Psoas muscle (tissue), 8 donors: ENCODE measurements at places on chromosomes 1 and 21. TPM values are rescaled to one million over a fixed set of nuclear protein-coding genes. Genes with fewer than 3 reads are reported as not detected.

GRCh38 chr1:95716097-95716496 lies 482.1 kb downstream of the RWDD3 start:
- DNase-seq: no peak

- no peak for DNase-seq
These were observed 213.0 kb downstream of the BRINP2 start for GRCh38 chr1:177383715-177384114.

GRCh38 chr1:55481634-55482033 lies 266.5 kb upstream of the USP24 start:
- no peak for DNase-seq

DNA sequence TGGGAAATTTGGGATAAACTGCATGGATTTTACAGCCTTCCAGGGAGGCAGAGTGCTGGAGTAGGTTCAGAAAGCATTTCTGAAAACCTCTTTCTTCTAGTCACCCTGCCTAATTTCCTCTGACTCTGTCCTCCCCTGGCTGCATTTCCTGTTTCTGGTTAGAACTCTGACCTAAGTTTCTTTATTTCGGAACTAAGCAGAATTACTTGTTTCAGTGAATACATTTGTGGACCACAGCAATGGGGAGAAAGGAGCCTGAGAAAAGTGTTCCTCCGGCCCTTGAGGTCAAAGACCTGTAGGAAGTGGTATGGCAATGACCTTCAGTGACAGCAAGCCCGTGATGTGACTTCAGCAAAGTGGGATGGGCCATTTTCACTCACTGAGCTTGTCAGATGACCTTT lies 173.4 kb upstream of the RUNX1 start:
- no peak for DNase-seq

DNA sequence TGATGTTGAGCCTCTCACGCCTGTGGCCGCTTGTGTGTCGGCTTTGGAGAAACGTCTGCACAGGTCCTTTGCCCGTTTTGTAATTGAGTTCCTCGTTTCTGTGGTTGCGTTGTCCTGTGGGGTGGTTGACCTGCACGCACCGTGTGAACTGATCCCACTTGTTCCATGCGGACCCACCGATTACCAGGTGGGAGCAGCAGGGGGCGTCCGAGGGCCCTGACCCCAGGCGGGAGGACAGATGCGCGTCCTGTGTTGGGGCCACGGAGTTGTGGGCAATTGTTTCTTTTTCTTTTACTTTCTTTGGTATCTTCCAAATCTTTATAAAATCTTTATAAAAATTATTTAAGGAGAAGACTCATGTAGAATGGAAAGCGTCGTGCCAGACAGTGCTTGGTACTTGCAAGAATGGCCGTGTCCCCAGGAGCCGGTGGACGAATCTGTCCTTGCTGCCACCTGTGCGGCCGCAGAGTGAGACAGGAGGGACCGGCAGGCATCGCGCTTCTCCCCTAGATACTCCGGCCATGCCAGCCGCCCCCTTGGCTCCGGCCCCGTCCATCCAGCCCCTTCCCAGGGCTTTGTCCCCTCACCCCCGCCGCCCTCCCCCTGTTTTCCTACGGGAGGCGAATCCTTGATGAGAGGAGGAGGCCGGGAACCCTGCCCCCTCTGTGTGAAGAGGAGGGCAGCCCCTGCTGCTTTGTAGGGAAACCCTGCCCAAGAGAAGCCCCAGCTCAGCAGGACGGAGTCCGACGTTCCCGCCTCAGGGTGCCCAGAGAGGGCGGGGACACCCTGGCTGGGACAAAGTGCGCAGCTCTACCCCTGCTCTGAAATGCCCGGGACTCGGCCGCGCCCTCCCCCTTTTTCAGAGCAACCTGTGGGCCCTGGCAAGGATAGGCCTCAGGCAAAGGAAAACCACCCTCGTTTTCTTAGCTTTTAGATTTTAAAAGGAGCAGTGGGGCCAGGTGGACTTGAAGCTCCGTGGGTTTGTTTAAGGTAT lies 41.7 kb downstream of the PRKCZ start:
- no peak for DNase-seq

DNA sequence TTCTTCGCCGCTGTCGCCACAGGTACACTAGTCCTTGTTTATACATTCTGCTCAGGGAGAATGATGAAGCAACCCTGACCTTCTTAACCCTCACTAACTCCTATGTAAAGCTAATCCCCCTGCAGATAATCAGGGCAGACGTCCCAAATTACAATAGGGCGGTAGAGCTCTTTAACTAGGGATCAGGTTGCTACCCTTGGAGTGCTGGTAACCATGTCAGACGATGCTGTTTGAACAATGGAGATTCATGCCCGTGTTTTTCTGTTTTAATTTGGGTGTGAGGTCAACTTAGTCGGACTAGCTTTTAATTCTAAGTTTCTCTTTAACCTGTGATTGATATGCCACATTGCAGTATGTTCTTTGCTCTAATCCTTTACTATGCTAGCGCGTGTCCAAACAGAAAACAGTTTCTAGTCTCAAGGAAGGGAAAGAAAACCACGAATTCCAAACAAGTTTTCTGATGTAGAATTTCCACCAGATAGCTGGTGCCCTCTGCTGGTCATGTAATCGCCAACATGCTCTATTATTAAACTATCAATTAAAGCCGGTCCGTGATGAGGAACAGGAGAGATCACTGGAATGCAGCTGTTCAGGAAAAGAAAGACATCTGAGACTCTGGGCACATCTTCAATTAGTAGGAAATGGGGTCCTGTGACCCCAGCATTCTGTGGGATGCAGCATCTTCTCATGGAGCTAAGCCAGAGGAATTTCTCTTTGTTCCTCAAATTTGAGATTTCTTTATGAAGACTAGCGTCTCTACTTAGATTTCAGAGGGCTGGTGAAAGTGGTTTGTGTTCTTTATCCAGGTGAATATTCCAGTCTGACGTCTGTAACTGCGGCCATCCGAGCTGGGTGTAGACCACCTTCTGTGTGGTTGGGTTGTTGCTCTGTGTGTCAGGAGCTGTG lies 18.3 kb upstream of the VAMP3 start:
- peak; percentile 36 for DNase-seq

DNA sequence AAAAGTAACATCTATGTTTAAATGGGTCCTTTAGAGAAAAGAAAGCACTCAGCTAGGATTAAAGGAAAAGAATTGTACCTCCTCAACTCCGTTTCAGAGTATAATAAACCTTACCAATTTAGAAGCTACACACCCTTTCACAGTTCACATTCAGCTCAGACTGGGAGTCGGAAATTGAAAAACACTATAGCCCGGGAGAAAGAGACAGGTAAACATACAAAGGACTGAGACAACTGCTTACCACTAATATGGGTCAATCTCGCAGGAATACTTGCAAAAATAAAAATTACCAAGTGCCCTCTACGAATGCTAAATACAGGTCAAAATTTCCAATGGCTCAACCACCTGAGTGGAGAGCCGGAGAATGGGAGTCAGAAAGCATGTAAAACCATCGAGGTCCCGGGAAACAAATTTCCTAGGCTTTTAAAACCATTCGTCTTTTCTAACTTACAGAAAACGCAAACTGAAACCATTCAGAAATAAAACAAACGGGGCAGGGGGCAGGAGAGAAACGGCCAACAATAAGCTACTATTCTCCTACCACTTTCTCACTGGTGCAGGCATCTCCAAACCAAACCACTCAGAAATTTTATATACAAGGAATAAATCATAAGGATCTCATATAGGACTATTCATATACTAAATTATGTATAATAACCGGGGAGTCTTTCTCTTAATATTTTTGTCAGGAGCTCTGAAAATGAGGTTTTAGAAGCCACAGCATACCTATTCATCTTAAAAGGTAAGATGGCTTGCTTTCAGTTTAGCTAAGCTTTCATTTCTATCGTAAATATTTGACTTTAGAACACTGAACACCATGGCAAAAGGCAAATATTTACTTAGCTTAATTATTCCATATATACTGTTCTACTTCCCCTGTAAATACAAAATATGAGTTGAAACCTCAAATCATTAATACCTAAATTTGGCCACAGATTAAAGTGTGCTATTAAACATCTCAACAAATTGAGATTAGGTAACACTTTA lies 136.5 kb downstream of the RERE start:
- DNase-seq: no peak

DNA sequence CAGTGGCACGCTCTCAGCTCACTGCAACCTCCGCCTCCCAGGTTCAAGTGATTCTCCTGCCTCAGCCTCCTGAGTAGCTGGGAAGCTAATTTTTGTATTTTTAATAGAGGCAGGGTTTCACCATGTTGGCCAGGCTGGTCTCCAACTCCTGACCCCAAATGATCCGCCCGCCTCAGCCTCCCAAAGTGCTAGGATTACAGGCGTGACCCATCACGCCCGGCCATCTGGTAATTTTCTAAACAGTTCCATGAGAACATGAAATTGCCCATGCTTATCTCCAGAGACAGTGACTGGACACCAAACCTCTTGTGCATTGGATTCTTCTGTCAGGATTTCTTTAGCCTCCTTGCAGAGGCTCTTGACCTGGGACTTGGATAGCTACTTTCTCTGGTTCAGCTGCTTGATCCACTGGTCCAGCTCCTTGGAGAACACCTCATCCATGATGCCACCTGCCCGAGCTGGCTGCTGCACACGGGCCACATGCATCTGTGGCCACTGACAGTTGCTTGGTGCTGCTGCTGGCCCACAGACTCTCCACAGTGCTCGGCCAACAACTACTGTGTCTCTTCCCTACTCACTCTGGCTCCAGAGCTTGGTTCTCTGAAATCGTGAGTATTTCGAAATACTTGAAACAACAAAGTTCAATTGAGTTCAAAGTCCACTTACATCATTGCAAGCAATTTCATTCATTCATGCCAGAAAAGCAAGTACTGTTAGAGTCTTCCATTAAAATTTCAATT lies 40.0 kb upstream of the CTPS1 start:
- DNase-seq: peak; percentile 48

DNA sequence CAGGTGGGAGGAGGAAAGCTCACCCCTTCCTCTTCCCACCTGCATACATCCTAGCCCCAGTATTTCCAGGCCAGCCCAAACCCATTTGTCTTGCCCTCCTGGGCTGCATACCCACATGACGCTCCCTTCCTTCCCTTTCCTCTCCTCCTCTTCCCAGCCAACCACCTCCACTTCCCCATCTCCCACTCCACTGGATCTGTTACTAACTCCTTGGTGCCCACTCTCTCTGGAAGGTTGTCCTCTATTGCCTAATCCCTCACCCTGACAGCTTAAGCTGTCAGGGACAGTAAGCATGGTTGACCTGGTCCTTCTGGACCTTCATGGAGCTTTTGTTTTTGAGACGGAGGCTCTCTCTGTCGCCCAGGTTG lies 23.0 kb upstream of the SYNC start:
- no peak for DNase-seq

DNA sequence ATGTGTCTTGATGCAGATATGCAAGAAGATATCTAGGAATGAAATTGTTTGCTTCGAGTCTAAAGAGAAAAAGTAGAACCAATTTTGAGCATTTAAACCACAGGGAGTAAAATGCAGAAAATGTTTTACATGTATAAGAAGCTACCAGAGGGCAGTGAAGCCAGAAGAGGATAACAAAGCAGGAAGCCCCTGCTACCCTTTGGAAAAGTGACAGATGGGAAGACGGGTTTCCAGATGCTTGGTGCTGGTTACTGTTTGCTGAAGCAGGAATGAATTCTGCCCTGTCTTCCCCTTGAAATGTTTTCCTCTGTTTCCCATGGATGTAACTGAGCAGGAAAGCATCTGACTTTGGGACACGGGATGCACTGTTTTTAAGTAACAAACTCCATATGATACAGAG lies 822.2 kb downstream of the MRPL39 start:
- no peak for DNase-seq

- no peak for DNase-seq
These were observed 15.9 kb upstream of the CEP350 start for GRCh38 chr1:179938752-179939151.

- no peak for DNase-seq
These were observed 94.4 kb downstream of the BARHL2 start for GRCh38 chr1:90622666-90623065.

DNA sequence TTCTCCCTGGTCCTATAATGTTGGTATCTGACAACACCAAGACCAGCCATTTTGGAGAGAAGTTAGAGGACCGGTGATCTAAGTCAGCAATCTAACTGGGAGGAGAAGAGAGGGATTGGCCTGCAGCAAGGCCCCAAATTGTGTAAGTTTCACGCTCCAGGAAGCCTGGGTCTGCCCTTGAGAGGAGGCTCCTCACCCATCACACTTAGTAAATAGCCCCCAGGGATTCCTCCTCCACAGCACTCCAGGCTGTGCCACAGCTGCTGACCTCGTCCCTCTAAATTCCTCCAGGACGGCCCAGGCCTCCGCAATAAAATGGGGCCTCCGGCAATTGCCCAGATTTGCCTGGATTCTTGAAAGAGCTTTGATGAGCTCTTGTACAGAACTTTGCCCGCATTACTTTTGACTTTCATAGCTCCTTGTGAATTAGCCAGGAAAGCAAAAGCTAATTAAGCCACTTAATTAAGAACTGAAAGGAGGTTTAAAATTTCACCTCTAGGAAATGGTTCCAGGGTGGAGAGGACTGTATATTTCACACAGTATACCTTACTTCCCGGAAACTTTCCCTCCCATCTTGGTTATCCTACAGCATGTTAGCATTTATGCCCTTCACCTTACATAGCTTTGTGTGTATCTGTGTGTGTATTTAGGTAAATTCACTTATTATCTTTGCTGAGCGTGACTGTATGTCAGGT lies 90.5 kb downstream of the LAMC2 start:
- DNase-seq: no peak

Gene GFI1
- total RNA-seq: 0.17 TPM

Gene DDI2
- total RNA-seq: 42.5 TPM

Gene SLFNL1
- total RNA-seq: 0.17 TPM

Gene HSPB7
- total RNA-seq: 2,323 TPM

Gene AMY2A
- not detected for total RNA-seq

Gene ADAM30
- total RNA-seq: not detected

Gene SRGAP2
- 8.9 TPM for total RNA-seq

Gene C1orf94
- total RNA-seq: not detected
